ENCODE measurements at places on chromosomes 6 and 20. TPM values are rescaled to one million over a fixed set of nuclear protein-coding genes. Genes with fewer than 3 reads are reported as not detected.

The GFRA4 gene
- not detected for polyA plus RNA-seq

The APMAP gene
- polyA plus RNA-seq, result 51.3 TPM

The GTSF1L gene
- not detected for polyA plus RNA-seq

The TBP gene
- polyA plus RNA-seq, result 10.5 TPM

The FKBP1C gene
- polyA plus RNA-seq, result 17.2 TPM

The COL20A1 gene
- 0.34 TPM for polyA plus RNA-seq

The BPIFA1 gene
- not detected for polyA plus RNA-seq

The CDH4 gene
- polyA plus RNA-seq, result 0.20 TPM

The SIRPD gene
- polyA plus RNA-seq, result 1.5 TPM

The EYA2 gene
- polyA plus RNA-seq, result 1.0 TPM

The ANKRD6 gene
- polyA plus RNA-seq, result 5.1 TPM

GRCh38 chr20:3275064-3275935, 36.3 kb upstream of the SLC4A11 start:
- no peaks in the 10 kb centered on the region for H3K27me3 ChIP-seq
- H3K27ac ChIP-seq, result no peak overlapping the region
- DNase-seq, result no peak
- no peaks in the 10 kb centered on the region for H3K4me1 ChIP-seq
- peaks cover 74% of the 10 kb centered on the region for H3K36me3 ChIP-seq

DNA sequence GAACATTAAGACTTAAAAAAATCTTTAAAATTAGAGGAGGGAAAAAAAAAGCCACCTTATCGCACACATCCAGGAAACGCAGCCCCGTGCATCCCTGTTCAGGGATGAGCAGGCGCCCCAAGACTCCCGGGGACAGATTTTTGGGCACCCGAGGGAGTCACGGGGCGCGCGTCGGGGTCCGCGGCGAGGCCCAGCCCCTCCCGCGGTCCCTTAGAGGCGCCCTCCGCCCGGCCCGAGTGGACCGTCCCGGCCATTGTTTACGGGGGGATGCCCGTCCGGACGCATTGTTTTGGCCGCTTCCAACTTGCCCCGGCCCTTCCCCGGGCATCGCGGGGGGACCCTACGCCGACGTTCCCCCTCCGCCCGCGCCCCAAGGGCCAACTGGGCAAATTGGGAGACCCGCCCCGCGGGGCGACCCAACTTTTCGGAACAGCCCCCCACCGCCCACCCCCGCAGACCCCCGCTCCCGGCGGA, 610 bp downstream of the ZNF217 start:
- no peaks in the 10 kb centered on the region for H3K27me3 ChIP-seq
- DNase-seq, result peak; percentile 35
- H3K4me3 ChIP-seq, result peak overlapping the region; percentile 100
- H3K36me3 ChIP-seq, result no peaks in the 10 kb centered on the region
- peak overlapping the region; percentile 95 for H3K27ac ChIP-seq

DNA sequence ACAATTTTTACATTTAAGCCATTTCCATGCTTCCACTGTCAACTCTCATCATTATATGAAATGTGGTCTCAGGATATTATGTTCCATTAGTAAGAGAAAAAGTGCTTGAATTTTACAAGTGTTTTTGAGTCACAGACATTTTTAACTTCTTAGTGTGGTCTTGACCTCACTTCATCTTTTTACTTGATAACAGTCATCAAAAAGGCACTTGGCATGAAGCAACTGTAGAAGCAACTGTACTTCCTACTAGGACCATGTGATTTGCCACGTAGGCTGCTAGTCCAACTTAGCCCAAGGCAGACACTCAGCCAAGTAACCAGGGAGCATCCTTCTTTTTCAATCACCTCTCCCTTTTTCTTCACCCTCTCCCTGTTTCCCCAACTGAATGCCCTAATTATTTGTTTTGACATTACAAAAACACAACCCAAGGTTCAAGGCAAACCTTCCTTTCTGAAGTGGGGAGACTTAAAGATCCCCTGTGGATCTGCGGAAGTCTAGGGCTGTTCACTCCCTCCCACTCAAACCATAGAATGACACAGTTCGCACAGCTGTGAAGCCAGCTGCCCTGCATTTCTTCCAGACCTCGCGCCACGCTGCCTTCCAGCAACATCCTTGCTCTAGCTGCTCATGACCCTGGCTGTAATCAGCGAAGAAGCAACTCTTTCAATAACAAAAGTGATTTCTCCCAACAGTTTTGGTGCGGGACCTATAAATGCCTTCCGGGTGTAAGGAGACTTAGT, 45.0 kb downstream of the PHACTR1 start:
- no peaks in the 10 kb centered on the region for H3K4me1 ChIP-seq
- H3K36me3 ChIP-seq, result no peaks in the 10 kb centered on the region
- no peak for DNase-seq
- H3K27me3 ChIP-seq, result no peaks in the 10 kb centered on the region
- no peak overlapping the region for H3K27ac ChIP-seq

DNA sequence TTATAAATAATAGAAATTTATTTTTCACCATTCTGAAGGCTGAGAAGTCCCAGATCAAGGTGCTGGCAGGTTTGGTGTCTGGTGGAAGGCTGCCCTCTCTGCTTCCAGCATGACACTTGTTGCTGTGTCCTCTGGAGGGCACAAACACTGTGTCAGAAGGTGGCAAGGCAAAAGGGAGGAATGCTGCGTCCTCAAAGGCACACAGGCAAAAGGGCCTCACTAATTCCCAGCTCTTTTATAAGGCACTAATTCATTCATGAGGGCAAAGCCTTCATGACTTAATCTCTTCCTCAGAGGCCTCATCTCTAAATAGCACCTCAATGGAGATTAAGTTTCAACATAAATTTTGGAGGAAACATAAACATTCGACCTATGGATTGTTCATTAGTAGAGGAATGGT, 209.5 kb upstream of the SMLR1 start:
- H3K27ac ChIP-seq, result no peak overlapping the region
- H3K36me3 ChIP-seq, result no peaks in the 10 kb centered on the region
- DNase-seq, result no peak
- peaks cover 19% of the 10 kb centered on the region for H3K4me1 ChIP-seq
- H3K27me3 ChIP-seq, result no peaks in the 10 kb centered on the region
- no peak overlapping the region for H3K4me3 ChIP-seq

GRCh38 chr6:113356139-113356538, 501.0 kb upstream of the MARCKS start:
- no peak overlapping the region for H3K27ac ChIP-seq
- no peaks in the 10 kb centered on the region for H3K36me3 ChIP-seq
- peaks cover 8% of the 10 kb centered on the region for H3K4me1 ChIP-seq
- H3K4me3 ChIP-seq, result no peak overlapping the region
- H3K27me3 ChIP-seq, result no peaks in the 10 kb centered on the region

- H3K4me1 ChIP-seq, result peaks cover 24% of the 10 kb centered on the region
- no peak for DNase-seq
- no peaks in the 10 kb centered on the region for H3K36me3 ChIP-seq
- no peak overlapping the region for H3K4me3 ChIP-seq
- no peaks in the 10 kb centered on the region for H3K27me3 ChIP-seq
These were observed 12.2 kb upstream of the DSTN start for GRCh38 chr20:17557675-17558006.

DNA sequence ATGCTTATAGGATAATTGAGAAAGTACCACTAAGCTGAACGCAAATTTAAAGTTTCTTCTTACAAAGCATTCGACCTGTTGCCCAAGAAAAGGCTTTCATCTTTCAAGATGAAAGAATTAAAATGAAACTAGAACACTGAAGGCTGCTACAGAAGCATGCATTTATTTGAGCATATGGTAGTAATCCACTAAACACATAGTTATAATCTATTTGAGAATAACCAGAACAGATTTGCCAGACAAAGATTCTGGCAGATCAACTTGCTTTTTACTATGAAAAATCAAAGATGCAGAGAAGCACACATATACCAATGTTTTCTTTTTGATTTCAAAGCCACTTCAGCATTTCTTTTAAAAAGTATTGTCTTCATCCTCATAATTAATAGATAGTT, 412.2 kb downstream of the UTRN start:
- H3K27me3 ChIP-seq, result no peaks in the 10 kb centered on the region
- no peak overlapping the region for H3K4me3 ChIP-seq
- no peaks in the 10 kb centered on the region for H3K36me3 ChIP-seq
- peaks cover 21% of the 10 kb centered on the region for H3K4me1 ChIP-seq
- H3K27ac ChIP-seq, result no peak overlapping the region

GRCh38 chr6:30202366-30202765, 10.8 kb downstream of the TRIM26 start:
- peak; percentile 53 for DNase-seq
- H3K36me3 ChIP-seq, result peaks cover 32% of the 10 kb centered on the region
- peak overlapping the region; percentile 2 for H3K27ac ChIP-seq
- no peak overlapping the region for H3K4me3 ChIP-seq

GRCh38 chr6:106383573-106383972, 23.1 kb downstream of the CRYBG1 start:
- no peaks in the 10 kb centered on the region for H3K27me3 ChIP-seq
- DNase-seq, result no peak
- H3K4me3 ChIP-seq, result no peak overlapping the region
- H3K27ac ChIP-seq, result no peak overlapping the region
- H3K36me3 ChIP-seq, result no peaks in the 10 kb centered on the region

DNA sequence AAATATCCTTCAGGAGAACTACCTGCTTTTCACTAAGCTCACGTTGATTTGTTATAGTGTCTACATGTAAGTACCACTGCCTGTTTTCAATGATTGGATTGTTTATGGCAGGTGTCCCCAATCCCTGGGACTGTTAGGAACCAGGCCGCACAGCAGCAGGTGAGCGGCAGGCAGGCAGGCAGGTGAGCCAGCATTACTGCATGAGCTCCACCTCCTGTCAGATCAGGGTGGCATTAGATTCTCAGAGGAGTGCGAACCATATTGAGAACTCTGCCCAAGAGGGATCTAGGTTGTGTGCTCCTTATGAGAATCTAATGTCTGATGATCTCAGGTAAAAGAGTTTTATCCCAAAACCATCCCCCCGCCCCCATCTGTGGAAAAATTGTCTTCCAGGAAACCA, 303.3 kb downstream of the EYA4 start:
- no peaks in the 10 kb centered on the region for H3K36me3 ChIP-seq
- no peaks in the 10 kb centered on the region for H3K27me3 ChIP-seq
- DNase-seq, result no peak
- H3K4me1 ChIP-seq, result no peaks in the 10 kb centered on the region
- no peak overlapping the region for H3K27ac ChIP-seq

- H3K4me3 ChIP-seq, result no peak overlapping the region
- H3K27me3 ChIP-seq, result no peaks in the 10 kb centered on the region
- no peak for DNase-seq
These were observed 49.2 kb downstream of the ANKS1A start for GRCh38 chr6:34938268-34938667.

GRCh38 chr6:158536891-158537798, 22.7 kb upstream of the TMEM181 start:
- no peak overlapping the region for H3K27ac ChIP-seq
- no peak overlapping the region for H3K4me3 ChIP-seq
- H3K27me3 ChIP-seq, result no peaks in the 10 kb centered on the region

DNA sequence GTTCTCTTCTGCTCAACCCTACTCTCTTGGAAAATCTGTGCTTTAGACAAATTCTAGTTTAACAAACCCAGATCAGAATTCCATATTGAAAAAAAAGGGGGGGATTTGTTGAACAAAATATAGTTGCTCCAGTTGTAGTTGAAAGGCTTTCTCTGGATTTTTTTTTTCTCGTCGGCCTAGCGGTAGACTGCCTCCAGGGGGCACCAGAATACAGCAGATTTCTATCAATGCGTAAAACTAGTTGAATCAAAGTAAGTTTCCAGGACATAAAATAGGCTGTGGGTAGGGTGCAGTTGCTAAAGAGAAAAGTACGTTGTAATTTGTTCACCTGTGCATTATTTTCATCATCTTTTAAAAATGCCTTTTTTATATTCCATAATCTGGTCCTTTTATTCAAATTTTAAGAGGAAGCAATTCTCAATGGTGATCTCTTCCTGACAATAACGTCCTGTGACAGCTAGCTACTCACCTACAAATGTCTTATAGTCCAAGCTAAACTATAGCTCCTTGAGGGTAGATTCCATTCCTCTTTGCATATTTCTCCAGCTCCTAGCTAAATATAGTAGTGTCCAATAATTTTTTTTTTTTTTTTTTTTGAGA, 105.4 kb downstream of the PERP start:
- peak; percentile 46 for DNase-seq
- no peaks in the 10 kb centered on the region for H3K36me3 ChIP-seq
- no peaks in the 10 kb centered on the region for H3K27me3 ChIP-seq

GRCh38 chr20:48409055-48409615, 418.7 kb downstream of the PREX1 start:
- no peak overlapping the region for H3K27ac ChIP-seq
- H3K4me3 ChIP-seq, result no peak overlapping the region
- peaks cover 5% of the 10 kb centered on the region for H3K27me3 ChIP-seq
- no peaks in the 10 kb centered on the region for H3K36me3 ChIP-seq
- H3K4me1 ChIP-seq, result no peaks in the 10 kb centered on the region

DNA sequence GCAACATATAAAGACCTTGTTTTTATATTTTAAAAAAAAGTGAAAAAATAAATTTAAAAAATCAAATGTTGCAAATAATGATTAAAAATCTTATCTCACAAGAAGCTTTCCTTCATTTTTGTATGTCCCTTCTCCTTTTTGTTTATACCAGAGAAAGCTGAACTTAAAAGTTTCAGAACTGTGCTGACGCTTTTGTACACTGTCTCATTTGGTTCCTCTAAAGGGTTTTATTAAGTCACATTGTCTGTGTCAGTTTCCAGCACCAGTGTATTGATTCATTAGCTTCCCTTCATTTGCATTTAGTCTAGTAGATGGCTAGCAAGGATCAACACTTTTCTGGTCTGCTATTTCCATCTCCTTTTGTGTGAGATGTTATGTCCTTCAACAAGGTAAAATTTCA, 6.7 kb downstream of the PCED1A start:
- H3K27ac ChIP-seq, result no peak overlapping the region
- no peaks in the 10 kb centered on the region for H3K4me1 ChIP-seq
- H3K27me3 ChIP-seq, result peaks cover 2% of the 10 kb centered on the region
- DNase-seq, result no peak
- H3K36me3 ChIP-seq, result no peaks in the 10 kb centered on the region

GRCh38 chr6:158314737-158315136, 2.5 kb downstream of the TULP4 start:
- no peaks in the 10 kb centered on the region for H3K27me3 ChIP-seq
- H3K36me3 ChIP-seq, result no peaks in the 10 kb centered on the region
- H3K27ac ChIP-seq, result no peak overlapping the region
- no peaks in the 10 kb centered on the region for H3K4me1 ChIP-seq
- H3K4me3 ChIP-seq, result no peak overlapping the region

- no peaks in the 10 kb centered on the region for H3K36me3 ChIP-seq
- no peaks in the 10 kb centered on the region for H3K27me3 ChIP-seq
These were observed 15.2 kb downstream of the FOXP4 start for GRCh38 chr6:41561416-41561815.

GRCh38 chr20:1374246-1374645, 18.6 kb downstream of the FKBP1A start:
- DNase-seq, result no peak
- peaks cover 25% of the 10 kb centered on the region for H3K36me3 ChIP-seq
- no peak overlapping the region for H3K4me3 ChIP-seq

GRCh38 chr20:47252879-47253307, 103.6 kb downstream of the ZMYND8 start:
- no peak for DNase-seq
- H3K27me3 ChIP-seq, result no peaks in the 10 kb centered on the region
- no peak overlapping the region for H3K4me3 ChIP-seq
- H3K27ac ChIP-seq, result peak overlapping the region; percentile 28
- H3K36me3 ChIP-seq, result no peaks in the 10 kb centered on the region

- DNase-seq, result peak; percentile 20
- H3K4me1 ChIP-seq, result peaks cover 9% of the 10 kb centered on the region
- H3K4me3 ChIP-seq, result peak overlapping the region; percentile 92
- H3K36me3 ChIP-seq, result no peaks in the 10 kb centered on the region
- H3K27ac ChIP-seq, result peak overlapping the region; percentile 80
- no peaks in the 10 kb centered on the region for H3K27me3 ChIP-seq
These were observed 805 bp upstream of the STX16 start for GRCh38 chr20:58650181-58650775.

GRCh38 chr6:49632727-49633126, 3.9 kb downstream of the RHAG start:
- H3K36me3 ChIP-seq, result no peaks in the 10 kb centered on the region
- no peaks in the 10 kb centered on the region for H3K4me1 ChIP-seq
- no peak overlapping the region for H3K4me3 ChIP-seq
- H3K27me3 ChIP-seq, result no peaks in the 10 kb centered on the region
- H3K27ac ChIP-seq, result no peak overlapping the region

Measured in adrenal gland (tissue), 19 donors.